ENCODE measurements at places on chromosomes 1 and 21.
A peak's percentile ranks its signal among the peaks of the same experiment; 100 is the strongest.

- no peak for DNase-seq
These were observed at the start of gene PDZK1 for GRCh38 chr1:145707183-145707867. TSS of gene PDZK1 (minus strand) at chr1:145707368. CDS start at chr1:145688021, 19,347 bp downstream.

DNA sequence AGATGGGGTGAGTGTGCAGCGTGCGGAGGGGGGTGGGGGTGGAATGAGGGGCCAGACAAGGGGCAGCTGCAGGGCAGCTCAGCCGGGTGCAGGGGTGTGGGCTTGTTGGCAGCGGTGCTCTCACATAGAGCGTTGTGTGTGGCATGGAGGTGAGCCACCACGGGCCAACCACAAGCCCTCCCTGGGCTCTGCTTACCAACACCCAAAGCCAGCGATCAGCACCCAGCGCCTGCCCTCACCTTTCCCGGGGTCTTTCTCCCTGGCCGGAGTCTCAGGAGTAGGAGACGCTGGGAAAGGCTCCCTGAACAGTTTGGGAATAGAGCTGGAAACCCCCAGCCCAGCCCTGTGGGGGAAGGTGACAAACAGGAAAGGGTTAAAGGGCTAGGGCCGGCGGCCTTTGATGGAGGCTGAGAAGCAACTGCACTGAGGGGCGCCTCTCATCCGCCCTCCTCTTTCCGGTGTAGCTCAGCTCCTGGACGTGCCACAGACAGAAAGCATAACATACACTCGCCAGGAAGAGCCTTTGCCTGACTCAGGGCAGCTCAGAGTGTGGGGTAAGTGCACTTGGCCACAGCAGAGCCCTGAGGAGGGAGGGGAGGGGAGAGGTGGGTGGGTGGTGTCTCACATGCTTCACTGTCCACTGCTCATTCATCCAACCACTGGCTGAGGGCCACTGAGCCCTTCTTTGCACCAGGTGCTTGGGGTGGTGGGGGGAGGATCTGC is 577 bp downstream of the IKBKE start:
- DNase-seq: peak; percentile 42

DNA sequence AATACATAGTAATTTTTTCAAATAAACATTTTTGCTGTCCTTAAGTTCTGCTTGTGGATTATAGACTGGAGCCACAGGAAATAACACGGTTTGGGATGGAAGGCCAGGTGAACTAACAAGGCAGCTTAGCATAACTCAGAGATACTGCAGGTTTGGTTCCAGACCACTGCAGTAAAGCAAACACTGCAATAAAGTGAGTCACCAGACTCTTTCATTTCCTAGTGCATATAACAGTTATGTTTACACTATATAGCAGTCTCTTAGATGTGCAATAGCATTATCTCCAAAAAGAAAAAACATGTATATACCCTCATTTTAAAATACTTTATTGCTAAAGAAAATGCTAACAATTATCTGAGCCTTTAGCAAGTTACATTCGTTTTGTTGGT is 22.0 kb downstream of the LRRC42 start:
- DNase-seq: no peak

DNA sequence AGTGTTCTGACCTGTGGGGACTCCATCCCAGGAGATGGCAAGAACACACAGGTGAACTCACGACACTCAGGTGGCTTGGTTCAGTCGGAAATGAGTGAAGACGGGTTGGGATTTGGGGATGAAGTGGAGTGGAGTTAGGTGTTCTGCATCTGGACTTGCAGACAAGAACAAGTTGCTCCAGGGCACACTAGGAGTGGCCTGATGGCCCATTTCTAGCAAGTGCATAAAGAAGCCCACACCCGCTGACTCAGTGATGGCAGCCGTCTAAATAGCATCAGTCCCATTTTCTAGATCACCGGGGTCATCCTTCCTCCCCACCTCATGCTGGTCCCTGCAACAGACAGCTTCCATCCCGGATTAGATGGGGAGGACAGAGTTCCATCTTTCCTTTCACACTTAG is 278.4 kb downstream of the C1orf94 start:
- no peak for DNase-seq

DNA sequence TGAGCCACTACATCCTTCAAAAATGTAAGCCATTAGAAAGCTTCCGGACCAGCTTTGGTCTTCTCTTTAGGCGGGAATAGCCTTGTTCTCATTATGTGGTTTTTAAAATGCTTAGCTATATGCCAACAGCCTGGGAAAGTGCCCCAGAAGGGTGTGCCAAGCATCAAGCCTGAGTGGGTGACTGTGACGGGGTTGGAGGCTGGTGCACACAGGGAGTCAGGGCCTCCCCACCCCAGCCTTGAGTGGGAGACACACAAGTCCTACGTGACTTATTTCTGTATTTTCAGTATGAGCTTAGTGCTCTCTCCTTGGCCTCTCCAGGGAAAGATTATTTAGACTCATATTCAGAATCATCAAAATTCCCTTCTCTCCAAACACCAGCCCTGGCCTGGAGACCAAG is 9.8 kb downstream of the UBASH3A start:
- DNase-seq: no peak

DNA sequence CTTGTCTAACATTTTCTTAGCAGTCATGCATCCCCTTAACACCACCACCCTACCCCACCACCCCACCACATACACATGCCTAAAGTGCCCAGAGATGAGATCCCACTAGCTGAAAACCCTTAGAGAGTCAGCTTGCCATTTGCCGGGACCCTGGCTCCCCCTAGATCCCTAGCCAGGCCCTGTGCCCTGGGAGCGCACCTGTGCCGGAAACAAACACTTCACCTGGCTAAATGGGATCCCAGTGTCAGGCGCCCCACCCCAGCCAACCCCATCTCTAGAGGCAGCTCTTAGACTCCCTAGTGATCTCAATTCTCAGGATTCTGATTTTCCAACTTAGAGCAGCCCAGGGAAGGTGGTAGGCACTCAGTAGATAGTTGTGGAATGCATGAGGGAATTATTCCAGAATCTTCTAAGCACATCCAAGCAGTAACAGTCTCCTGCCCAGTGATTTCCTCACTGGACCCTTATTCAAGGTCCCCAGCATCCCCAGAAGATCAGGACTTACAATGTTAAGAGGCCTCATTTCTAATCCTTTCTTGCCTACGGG is 105.2 kb downstream of the LAMC2 start:
- no peak for DNase-seq

GRCh38 chr21:43688906-43689305 is 29.5 kb downstream of the RRP1B start:
- no peak for DNase-seq

DNA sequence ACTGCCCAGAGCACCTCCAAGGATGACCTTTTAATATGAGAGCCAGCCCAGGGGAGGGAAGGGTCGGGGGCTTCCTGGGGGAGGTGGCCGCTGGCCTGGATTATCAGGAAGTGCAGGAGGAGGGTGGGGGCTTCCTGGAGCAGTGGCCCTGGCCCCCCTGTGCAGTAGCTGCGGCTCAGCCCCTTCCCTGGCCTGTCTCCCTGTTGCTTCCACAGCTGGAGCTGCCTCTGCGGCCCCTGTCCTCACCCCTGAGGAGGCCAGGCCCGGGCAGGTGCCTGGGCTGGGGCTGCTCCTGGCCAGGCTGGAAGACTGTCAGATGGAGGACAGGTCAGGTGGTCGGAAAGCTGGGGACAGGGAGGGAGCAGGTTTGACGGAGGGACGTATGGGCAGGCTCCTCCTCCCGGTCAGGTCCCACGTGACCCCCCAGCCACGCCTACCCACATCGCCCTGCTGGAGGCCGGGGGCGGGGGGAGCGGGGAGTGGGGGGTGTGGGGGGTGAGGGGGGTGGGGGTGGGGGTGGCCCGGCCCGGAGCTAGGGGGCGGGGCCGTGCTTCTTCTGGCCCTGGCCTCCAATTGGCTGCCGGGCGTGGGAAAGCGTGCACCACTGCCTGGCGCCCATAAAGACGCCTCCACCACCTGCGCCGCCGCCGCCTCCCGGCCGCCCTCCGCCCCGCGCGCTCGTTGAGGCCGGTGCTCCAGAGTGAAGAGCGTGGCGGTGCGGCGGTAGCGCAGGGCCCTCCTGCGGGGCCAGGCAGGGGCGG is 10.2 kb upstream of the TNFRSF14 start:
- DNase-seq: peak; percentile 95

DNA sequence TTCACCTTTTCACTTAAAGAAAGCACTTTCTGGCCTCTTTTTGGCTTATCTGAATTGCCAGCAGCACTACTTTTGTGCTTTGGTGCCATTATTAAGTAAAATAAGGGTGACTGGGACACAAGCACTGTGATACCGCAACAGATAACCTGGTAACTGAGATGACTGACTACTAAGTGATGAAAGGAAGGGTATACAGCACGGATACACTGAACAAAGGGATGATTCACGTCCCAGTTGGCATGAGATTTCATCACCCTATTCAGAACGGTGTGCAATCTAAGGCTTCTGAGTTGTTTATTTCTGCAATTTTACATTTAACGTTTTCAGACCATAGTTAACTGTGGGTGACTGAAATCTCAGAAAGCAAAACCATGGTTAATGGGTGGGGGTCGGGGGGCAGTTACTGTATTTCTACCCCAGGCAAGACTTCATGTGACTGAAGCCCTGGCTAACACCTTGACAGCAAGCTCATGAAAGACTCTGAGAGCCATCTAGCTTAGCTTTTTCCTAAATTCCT is 102.8 kb downstream of the CLIC6 start:
- DNase-seq: no peak

DNA sequence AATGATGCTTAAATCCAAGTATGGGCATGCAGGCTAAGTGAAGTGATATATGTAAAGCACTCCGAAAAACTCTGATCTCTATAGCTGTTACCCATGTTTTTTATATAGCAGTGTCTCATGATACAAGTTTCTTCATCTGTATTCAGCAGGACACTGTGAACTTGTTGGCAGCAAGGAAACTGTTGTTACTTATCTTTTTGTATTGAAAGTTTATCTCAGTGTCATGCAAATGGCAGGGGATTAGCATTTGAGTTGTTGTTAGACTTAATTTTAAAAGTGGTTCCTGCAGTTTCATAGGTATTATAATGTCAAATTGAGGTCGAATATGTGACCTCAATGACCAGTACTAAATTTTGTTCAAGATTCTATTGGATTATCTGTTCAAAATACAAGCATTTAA is 47.9 kb downstream of the NCAM2 start:
- no peak for DNase-seq

DNA sequence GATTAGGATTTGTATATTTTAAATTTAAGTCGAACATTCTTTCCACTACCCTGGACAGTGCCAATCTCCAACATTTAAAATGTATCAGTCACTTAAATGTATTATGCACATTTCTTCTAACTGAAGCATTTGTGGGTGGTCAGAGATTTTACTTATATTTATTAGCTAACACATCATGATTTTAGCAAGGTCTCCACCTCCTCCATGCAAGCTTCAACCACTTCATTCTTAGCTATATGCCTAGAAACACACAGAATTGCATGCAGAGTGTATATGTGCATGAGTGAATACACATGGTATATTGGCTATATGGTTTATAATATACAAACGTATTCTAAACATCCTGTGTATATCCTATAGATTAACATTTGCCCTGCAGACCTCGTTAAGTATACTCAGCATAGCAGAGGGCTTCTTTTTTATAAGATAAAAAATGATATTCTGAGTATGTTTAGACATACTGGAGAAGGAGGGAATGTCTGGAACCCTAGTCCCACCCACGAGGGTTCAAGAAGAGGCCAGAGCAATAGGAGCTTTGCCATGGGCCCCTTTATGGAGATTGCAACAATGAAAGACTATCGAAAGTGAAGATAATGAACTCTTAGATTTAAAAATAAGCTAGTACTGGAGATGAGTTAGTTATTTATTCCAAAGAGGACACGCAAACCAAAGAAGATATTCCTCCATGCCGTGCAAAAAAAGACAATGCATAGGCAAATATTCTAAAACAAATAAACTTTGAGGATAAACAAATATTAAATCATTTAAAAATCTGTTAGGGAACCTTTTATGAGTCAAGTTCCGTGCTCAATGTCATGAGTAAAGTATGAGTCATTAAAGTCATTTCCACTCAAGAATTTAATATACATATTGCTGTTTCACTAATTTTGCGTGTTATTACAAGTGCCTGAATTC is 480.4 kb downstream of the SIPA1L2 start:
- no peak for DNase-seq

GRCh38 chr1:168861421-168862004 is 132.5 kb upstream of the DPT start:
- no peak for DNase-seq

- no peak for DNase-seq
These were observed 64.2 kb downstream of the POFUT2 start for GRCh38 chr21:45223236-45224185.

DNA sequence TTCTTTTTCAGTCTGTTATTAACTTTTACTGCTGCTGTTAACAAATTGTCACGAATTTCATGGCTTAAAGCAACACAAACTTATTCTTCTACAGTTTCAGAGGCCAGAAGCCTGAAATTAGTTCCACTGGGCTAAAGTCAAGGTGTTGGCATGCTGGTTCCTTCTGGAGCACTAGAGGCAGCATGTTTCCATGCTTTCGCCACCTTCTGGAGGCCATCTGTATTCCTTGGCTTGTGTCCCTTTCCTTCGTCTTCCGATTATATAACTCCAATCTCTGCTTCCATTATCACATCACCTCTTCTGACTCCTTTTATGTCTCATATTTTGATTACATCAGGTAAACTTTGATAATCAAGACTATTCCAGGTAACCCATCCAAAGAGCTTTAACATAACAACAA is 1742.1 kb downstream of the BRINP3 start:
- DNase-seq: no peak

DNA sequence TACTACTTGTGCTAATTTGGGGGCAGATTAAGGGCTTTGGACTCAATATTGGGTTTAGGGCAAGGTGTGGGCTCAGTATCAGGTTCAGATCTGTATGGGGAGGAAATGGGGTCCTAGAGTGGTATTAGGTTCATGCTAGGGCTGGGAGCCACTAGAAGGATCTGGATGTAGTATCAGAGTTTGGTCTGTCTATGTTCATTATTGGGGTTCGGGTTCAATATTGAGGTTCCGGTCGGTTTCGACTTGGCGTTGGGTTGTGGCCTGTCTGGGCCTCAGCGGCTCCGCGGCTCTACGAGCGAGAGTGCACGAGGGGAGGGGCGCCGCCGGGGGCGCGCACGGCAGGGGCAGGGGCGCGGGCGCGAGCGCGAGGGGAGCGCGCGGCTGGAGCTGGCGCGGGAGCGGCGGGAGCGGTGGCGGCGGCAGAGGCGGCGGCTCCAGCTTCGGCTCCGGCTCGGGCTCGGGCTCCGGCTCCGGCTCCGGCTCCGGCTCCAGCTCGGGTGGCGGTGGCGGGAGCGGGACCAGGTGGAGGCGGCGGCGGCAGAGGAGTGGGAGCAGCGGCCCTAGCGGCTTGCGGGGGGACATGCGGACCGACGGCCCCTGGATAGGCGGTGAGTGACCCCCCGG is at the start of gene PTPRF:
PTPRF (plus strand) TSS at position 401 of the 624 bp plus-strand sequence. CDS start 14,193 bp downstream, outside the sequence.
- DNase-seq: no peak

- no peak for DNase-seq
These were observed 28.7 kb downstream of the RSPH1 start for GRCh38 chr21:42467140-42467983.

GRCh38 chr21:25127007-25127406 is 480.3 kb downstream of the MRPL39 start:
- DNase-seq: no peak

DNA sequence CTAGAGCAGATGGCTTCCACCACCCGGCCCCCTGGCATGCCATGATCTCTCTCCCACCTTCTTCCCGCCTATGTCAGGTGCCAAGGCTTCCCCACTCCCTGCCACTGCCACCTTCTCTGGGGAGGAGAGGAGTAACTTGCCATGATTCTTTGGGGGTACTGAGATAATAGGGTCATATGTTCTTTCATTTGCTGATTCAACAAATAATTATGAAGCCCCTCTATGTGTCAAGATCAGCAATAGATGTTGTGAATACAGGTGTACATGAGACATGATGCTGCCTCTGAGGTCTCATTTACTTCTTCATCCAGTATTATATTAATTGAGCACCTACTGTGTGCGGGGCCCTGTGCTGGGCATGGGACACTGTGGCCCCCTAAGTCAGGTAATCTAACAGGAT is 6.0 kb upstream of the VWA5B1 start:
- no peak for DNase-seq
